ENCODE measurements at places on chromosomes 12 and 14. TPM values are rescaled to one million over a fixed set of nuclear protein-coding genes. Genes with fewer than 3 reads are reported as not detected.

LRRC10 gene
- not detected for total RNA-seq

OTX2 gene
- total RNA-seq: not detected

KRT7 gene
- 7.0 TPM for total RNA-seq

CDCA3 gene
- 0.66 TPM for total RNA-seq

GRIP1 gene
- total RNA-seq: 0.44 TPM

C12orf56 gene
- total RNA-seq: 2.8 TPM

LUM gene
- total RNA-seq: 151 TPM

PRB2 gene
- total RNA-seq: not detected
